Muscle of leg (tissue), 16 donors: ENCODE measurements at places on chromosomes 12 and 14.

DNA sequence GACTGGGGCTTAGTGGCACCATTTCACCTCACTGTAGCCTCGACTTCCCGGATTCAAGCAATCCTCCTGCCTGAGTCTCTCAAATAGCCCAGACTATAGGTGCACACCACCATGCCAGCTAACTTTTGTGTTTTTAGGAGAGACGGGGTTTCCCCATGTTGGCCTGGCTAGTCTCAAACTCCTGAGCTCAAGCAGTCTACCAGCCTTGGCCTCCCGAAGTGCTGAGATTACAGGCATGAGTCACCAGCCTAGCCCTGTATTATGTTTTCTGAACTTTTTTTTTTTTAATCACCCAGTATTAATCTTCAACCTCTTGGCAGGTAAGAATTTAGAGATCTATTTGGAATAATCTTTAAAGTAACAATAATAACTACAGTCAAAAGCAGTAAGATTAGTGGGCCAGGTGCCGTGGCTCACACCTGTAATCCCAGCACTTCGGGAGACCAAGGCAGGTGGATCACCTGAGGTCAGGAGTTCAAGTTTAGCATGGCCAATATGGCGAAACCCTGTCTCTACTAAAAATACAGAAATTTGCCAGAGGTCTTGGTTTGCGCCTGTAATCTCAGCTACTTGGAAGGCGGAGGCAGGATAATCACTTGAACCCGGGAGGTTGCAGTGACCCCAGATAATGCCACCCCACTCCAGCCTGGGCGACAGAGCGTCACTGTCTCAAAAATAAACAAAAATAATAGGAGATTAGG is 8.6 kb downstream of the NANOG start:
- no peak for DNase-seq

- no peak for DNase-seq
Observed at GRCh38 chr12:69726922-69727321, 11.7 kb upstream of the RAB3IP start.

DNA sequence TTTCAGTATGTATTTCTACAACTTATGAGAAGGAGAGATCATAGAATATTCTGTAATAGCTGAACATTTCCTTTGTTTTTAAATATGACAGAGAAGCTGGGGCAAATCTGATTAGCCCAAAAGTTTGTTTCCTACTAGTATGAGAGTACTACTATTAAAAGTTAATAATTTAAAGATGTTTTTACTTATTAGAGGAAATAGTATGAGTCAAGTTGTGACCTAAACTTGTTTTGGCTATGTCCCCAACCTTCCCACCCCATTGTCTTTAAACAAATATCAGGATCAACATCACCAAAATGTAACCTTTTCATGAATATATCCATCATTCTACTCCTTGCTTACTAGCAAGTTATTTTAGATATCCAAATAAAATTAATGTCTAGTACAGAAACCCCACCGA is 10.5 kb downstream of the GNPNAT1 start:
- no peak for DNase-seq

DNA sequence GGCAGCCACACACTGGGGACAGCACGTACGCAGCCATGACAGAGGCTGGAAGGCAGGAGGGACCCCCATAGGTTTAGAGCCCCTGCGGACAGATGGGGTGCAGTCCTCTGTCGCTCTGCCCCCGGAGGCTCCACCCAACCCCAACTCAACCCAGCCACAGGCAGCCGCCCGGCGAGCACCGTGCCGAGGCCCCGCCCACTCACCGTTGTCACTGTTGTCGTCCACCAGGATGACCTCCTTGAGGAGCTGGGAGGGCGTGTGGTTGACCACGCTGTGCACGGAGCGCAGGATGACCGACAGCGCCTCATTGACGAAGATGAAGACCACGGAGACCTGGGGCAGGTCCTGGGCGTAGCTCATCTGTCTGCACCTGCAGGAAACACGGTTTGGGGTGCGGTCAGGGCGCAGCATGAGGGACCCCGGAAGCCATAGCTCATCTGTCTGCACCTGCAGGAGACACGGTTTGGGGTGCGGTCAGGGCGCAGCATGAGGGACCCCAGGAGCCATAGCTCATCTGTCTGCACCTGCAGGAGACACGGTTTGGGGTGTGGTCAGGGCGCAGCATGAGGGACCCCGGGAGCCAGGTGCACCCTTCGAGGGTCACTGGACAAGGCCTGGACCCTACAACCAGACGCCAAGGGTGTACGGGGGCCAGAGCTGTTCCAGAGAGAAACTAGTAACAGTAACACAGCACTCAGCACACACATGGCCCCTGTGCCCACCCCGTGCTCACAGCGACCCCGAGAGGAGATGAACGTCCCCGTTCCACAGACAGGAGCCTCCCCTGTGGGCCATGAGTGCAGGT is 66.9 kb downstream of the GALNT9 start:
- DNase-seq = no peak

DNA sequence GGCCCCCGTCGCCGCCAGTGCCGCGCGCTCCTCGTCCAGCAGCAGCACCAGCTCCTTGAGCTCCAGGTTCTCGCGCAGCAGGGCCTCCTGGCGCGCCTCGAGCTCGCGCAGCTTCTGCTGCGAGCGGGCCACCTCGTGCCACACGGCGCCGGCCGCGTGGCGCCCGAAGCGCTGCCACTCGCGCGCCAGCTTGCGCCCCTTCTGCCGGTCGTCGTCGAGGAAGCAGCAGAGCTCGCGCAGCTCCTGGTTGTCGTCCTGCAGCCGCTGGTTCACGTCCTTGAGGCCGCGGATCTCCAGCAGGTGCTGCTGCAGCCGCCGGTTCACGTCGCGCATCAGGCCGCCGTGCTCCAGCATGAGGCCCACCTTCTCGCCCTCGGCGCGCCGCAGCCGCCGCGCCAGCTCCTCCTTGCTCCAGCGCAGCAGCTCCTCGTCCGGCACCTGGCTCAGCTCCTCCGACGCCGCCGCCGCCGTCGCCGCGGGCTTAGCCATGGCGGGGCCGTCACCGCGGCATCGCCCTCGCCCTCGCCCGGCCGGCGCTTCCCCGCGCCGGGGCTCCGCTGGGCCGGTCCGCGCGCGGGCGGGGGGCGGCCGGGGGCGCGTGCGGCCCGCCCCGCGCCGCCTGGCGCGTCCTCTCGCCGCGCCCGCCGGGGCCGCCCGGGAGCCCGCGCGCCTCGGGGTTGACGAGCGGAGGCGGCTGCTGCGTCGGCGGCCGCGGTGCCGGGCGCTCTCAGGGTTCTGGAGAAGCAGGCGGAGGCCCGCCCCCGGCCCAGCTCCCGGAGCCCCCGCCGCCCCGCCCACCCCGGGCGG is at the start of gene CCDC85C:
Gene CCDC85C, minus strand, starts transcription at position 737 of the 807 bp plus-strand sequence. Its CDS starts 248 bp downstream, at position 489.
- peak; percentile 52 for DNase-seq

DNA sequence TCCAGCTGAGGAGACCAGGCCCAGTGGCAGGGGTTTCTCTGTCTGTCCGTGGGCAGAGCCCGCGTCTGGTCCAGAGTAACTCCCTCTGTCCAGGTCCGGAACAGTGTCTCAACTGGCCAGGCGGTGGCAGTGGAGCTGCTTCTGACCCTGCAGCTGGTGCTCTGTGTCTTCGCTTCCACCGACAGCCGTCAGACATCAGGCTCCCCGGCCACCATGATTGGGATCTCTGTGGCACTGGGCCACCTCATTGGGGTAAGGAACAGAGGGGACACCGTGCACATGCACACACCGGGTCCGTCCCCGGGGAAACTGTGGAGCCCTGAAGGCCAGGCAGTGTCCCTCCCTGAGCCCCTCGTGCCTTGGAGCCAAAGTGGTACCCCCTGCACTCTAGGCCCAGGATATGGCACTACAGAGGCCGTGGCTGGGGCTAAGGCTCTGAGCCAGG is 1.5 kb downstream of the AQP6 start:
- DNase-seq = peak; percentile 86

DNA sequence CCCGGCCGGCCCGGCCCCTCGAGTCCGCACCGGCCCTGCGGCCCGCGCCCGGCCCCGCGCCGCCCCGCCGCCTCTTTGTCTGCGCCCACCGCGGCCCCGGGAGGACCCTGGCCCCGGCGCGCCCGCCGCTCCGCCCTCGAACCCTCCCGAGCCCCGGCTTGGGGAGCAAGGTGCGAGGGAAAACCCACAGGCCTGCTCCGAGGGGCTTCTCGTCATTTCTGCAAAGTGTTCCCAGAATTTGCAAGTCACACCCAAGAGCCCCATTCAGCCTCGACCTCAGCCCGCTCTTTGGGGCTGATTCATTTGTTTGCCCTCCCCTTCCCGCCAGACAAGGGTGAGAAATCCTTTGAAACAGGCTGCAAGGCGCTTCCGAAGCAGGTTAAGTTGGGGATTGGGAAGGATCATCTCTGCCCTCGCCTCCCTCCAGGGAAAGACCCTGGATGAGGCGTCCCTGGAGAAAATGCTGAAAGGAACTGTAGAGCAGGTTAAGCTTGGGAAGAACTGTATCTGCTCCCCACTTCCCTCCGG is 325 bp upstream of the CLIP1 start:
- peak; percentile 45 for DNase-seq

GRCh38 chr14:70655110-70655826 is 13.6 kb downstream of the TTC9 start:
- no peak for DNase-seq

- no peak for DNase-seq
Observed at GRCh38 chr14:103296007-103296406, 38.0 kb upstream of the EIF5 start.

DNA sequence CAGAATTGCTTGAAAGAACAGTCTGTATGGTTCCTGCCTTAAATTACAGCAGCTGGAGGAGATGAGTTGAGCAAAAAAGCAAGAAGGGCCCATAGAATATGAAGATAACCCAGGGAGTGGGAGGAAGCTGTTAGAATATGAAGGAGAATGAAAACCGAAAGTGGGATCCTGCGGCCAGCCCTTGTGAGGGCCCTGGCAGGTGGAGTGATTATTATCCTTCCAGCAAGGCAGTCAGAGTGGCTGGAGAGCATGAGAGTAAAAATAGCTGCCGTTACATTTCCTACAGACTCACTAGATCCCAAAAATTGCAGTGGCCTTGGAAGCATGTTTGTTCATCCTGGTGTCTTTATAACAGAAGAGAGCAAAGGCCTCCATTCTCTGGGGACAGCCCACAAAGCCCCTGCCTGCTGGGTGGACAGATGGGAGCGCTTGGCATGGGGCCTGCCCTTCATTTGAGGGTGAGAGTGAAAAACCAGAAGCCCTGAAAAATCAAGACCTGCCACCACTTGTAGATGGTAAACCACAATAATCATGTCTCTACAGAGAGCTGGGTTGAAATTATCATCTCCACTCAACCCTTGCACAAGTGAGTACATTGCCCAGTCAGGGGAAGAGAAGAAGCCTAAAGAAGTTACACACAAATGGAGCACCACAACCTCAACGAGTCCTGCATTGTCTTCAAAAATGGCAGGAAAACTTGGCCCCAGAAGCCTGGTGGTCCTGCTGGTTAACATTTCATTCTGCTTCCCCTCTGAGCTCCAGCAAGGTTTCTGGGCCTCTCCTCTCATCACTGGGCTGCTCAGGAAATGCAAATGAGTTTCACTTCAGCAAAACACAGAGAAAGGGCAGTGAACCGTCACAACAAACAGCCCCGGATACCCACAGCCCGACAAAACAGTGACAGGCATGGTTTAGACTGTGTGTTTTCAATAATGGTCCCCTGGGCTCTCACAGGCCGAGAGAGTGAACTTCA is 20.5 kb downstream of the ZDHHC22 start:
- DNase-seq = no peak

- no peak for DNase-seq
Observed at GRCh38 chr12:96141216-96141912, 52.8 kb upstream of the ELK3 start.

- DNase-seq = peak; percentile 36
Observed at GRCh38 chr14:70563869-70564268, 29.1 kb upstream of the ADAM20 start.

GRCh38 chr14:21298358-21298757 is 18.5 kb downstream of the RPGRIP1 start:
- no peak for DNase-seq

GRCh38 chr14:60508707-60509437 is at the start of gene SIX6:
Gene SIX6, plus strand, starts transcription at chr14:60509146. Its CDS starts 253 bp downstream, at chr14:60509399.
- peak; percentile 37 for DNase-seq

DNA sequence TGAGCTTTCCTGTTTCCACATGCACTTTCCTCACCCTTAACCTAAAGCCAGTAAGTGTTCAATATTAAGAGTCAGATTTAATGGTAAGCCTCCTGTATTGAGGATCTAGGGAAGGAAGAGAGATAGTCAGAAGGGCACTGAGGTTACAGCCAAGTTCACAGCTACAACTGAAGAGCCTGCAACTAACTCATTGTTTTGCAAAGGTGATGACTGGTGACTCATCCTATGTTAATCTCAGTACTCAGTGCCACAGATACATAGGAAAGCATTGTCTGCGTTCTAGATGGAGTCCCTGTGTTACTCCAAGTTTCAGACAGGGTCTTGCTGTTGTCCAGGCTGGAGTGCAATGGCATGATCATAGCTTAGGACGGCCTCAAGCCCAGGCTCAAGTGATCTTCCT is 157.0 kb upstream of the RBM19 start:
- DNase-seq = no peak

DNA sequence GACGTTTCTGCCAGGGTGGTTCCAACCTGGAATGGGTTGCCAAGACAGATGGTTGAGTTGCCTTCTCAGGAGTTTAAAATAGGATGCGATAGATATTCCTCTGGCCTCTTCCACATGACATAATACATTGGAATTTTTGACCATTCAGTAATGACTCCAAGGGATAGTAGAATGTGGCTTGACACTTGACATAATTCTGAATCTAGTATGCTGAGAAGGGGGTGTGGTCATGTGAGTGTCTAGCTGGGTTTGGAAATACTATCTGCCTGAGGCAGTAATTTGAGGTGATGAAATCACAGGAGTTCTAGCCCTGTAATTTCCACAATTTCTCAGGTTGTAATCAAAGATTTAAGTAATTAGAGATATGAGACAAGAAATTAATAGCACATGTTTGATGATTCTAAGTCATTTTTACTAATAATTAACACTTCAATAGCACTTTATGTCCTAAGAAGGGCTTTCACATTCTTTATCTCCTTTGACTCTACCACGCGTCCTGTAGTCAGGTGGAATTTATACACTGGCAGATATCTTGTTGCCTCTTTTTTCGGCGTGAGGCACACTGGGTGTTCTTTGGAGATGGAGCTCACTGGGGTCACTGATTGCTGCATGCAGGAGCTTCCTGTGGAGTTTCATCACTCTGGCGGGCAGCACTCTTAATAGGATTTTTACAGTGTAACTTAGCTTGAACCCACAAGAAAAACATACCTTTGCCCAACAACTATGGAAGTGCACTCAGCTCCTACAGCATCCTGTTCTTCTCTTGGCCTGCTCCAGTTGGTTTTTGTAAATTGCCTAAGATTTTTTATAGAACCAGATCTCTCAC is 3.2 kb upstream of the AMIGO2 start:
- peak; percentile 51 for DNase-seq

- no peak for DNase-seq
Observed at GRCh38 chr12:1580526-1580925, 13.9 kb downstream of the FBXL14 start.

- peak; percentile 61 for DNase-seq
Observed at GRCh38 chr12:27843714-27844245, 63.7 kb upstream of the MANSC4 start.

DNA sequence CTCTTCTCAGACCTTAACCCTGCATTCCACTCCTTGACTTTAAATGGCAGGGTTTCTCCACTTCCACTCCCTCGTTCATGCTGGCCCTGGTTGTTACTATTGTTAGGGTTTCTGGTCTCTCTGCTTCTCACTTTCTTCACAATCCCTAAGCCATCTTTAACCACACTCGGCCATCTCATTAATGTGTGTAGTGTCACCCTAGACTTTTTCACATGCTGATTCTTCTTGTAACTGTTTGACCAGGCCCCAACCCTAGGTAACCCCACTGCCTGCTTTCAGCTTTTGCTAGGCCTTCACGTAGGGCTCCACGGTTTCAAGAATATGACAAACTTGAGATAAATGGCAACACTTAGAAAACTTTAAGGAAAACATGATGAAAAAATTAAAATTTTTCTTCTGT is 195.1 kb downstream of the IPO8 start:
- no peak for DNase-seq
